Left kidney (tissue), 8 donors: ENCODE measurements at places on chromosomes 13 and 19.

DNA sequence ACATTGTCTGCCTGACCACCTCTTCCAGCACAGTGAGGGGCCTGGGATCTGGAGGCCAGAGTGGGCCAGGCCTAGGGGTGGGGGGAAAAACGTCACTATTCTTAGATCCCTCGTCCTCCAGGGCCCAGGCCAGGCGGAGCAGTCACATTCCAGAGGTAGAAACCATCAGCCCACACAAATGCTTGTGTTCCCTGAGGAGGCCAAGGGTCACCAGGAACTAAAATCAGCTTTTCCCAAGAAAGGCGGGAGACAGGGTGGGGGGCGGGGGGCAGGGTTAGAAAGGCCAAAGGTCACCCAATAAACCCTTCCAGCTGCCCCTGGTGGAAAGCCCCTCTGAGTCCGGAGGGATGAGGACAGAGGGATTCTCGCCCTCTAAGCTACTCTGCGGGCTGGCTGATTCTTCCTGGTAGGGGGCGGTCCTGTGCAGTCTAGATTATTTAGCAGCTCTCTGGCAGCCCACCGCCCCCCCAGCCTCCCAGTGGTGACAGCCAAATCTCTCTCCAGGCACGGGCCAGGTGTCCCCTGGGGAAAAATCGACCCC lies 23.5 kb upstream of the CCL25 start:
- DNase-seq = peak; percentile 49

DNA sequence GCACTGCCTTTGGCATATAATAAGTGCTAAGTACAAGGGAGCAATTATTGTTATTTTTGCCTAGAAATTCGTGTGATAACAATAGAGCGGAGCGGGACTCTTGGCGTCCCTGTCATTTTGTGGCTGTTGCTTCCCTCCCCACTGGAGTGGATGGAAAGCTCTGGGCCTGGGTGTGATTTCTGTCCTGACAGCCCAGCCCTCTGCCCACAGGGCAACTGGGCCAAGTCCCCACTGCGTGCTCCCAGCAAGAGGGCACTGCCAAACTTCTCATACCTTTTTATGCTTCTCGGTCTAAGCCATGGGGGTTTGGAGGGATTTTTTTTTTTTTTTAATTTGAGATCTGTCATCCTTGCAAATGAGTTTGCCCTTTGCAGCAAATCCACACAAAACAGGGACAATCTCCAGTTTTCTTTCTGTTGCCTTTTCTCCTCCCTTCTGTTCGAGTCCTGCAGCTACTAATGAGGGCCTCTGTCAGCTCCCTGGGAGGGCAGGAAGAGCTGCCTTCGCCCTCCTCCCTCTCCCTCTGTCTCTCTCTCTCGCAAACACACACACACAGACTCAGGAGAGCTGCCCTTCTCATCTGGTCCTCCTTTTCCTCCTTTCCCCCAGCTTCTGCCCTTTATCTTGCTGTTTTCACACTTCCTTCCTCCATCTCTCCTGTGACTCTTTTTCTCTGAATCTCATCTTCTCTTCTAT lies 103.9 kb downstream of the DNAJC15 start:
- no peak for DNase-seq

- no peak for DNase-seq
Observed at GRCh38 chr19:18009412-18010066, 1.6 kb downstream of the ARRDC2 start.

DNA sequence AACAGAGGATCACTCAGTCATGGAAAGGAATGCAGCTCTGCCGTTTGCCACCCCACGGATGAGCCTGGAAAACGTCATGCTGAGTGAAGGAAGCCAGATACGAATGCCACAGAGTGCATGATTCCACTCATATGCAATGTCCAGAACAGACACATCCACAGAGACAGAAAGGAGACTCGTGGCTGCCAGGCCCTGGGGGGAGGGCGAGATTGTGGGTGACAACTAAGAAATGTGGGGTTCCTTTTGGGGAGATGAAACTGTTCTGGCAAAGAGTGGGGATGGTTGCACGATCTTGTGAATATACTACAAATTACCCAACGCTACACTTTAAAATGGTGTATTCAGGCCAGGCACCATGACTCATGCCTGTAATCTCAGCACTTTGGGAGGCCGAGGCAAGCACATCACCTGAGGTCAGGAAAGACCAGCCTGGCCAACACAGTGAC lies 27.2 kb upstream of the NAPA start:
- no peak for DNase-seq

DNA sequence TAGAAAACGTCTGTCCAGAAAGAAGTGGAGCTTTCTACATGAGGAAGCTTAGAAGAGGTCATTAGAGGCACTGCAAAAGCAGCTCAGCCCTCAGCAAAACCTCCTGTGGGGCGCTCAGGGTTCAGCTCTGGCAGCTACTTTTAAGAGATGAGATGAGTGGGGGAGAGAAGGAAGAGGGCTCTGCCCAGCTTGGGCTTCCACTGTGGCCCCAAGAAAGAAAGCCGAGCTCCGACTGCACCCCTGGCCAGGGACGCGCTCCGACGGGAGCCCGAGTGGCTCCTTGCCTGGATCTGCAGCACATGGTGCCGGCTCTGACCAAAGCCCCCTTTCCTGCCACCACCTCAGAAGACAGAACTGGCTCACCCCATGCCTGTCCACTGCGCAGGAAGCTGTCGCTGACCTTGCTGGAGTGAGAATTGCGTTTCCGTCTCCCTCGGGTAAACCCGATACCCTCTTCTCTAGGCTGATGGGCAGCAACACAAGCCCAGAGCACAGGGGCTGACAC lies 36.4 kb downstream of the NAXD start:
- DNase-seq = no peak

DNA sequence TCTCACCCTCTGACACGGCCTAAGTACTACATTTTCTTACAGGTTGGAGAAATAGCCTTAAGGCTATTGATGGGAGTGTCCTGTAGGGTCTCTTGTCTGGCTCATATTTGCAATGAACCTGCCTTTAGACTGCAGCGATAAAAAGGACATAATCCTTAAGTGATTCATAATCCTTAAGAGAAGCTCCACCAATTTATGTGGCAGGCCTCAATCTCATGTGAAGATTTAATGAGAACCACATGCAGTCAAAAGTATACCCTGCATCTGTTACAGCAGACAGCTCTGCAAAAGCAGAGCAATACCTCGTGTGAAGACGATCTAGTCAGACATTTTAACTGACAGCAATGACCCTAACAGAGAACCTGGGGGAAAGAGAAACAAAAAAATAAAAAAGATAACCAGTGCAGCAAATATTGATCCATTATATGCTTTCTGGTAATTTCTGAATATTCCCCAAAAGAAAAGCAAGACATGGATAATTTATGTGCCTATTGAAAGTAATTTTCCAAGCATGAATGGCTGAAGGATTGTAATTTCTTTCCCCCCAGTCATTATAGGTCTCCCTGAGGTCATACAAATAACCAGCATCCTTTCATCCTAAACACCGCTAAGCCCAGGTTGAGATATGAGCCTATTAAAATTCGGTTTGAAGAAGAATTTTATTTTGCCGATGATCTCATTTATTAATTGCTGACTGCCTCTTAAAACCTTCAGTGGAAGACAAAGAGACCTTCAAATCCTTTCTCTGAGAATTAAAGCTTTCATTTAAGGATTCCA lies 321.8 kb upstream of the NBEA start:
- DNase-seq = no peak

DNA sequence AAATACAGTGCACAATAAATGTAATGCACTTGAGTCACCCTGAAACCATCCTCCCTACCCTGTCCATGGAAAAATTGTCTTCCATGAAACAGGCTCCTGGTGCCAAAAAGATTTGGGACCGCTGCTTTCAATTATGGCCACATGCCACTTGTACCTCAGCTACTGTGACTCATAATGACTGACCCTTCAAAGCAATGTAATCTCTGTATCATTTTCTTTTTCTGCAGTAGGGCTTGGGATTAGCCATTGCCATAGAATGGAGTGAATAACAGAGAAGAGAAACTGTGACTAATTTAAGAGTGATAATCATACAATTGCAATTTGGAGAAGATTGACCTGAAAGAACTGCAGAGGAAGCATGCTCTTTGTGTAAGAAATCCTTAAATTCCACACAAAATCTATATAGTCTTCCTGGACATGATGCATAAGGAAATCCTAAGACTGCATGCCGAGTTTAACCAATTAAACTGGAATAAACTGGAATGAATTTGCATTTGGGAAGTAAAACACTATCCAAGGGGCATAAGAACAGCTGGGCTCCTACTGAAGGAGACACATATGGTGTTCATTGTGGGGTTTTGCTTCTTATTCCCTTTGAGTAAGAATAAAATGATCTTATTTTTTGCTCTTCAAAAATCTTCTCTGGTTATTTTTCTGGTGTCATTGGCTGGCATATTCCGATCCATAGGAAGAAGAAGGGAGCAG lies 59.5 kb upstream of the SLC7A1 start:
- no peak for DNase-seq

DNA sequence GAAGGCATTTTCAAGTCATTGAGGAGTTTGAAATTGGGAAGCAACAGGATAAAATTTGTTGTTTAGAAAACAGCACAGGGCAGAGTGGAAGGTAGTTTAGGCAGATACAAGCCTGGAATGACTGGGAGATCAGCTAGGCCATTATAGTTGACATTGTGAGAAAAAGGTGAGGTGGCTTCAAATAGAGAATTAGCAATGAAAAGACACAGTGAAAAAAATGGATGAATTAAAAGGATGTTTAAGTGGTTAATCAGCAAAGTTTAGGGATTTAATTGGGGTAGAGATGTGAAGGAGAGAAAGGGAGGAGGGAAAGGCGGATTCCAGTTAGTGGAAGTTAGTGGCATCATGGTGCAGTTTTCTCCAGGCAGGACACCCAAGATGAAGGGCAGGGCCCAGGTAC lies 570.5 kb upstream of the GPC6 start:
- DNase-seq = no peak

- DNase-seq = peak; percentile 28
Observed at GRCh38 chr13:42649831-42650230, 75.9 kb downstream of the TNFSF11 start.

GRCh38 chr13:103003631-103004030 lies 62.6 kb downstream of the SLC10A2 start:
- DNase-seq = no peak

DNA sequence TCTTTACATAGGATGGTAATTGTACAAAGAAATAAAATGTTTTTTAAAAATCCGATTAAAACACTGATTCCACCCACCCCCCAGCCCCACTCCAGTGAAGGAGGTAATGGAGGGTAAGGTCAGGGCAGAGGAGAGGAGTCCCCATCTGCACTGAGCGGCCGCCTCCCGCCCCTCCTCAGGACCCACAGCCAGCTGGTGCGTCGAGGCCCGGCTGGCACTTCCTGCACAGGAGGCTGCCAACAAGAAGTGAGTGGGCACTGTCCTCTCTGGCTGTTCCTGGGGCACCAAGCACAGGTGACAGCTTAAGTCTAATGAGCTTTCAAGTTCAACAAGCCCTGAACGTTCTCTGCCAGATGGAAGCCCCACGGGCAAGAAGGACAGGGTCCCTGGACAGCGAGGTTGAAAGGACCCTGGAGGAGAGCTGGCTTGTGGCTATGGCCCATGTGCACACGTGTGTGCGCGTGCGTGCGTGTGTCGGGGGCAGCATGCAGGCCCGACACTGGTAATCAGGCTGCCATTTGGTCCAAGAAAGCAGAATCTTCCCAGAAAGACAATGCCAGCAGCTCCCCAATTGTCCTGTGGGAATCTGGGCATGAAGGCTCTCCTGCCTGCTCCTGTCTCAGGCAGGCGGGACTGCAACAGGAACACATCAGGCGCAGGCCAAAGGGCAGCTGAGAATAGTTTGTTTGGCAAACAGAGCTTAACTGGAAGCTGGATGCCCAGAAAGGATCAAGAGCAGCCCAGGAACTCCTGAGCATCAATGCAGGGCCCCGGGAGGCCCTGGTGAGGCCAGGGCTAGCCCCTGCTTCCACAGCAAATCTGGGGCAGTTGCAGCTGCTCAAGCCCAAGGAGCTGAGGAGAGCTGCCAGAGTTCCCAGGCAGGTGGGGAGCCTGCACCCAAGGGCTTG lies 15.1 kb upstream of the EPHX3 start:
- no peak for DNase-seq

GRCh38 chr13:42001580-42001979 lies 40.7 kb upstream of the VWA8 start:
- peak; percentile 37 for DNase-seq

DNA sequence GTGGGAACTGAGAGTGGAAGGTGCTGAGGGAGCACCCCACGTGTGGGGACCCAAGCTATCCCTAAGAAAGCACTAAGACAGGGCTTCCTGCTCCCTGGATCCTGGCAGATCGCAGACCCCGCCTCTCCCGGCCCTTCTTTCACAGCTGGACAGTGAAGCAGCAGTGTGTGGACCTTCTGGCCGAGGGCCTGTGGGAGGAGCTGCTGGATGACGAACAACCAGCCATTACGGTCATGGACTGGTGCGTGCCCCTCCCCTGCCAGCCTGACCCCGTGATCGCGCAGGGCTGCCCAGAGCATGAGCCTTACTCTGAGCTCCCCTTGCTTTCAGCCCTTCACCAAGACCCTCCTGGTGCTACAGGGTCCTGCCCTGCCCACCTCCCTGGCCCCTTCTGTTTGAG lies 2.3 kb downstream of the NCCRP1 start:
- DNase-seq = peak; percentile 73

GRCh38 chr13:35765366-35765765 lies 288.9 kb upstream of the MAB21L1 start:
- no peak for DNase-seq

GRCh38 chr13:45447050-45447661 lies 17.6 kb upstream of the COG3 start:
- no peak for DNase-seq

DNA sequence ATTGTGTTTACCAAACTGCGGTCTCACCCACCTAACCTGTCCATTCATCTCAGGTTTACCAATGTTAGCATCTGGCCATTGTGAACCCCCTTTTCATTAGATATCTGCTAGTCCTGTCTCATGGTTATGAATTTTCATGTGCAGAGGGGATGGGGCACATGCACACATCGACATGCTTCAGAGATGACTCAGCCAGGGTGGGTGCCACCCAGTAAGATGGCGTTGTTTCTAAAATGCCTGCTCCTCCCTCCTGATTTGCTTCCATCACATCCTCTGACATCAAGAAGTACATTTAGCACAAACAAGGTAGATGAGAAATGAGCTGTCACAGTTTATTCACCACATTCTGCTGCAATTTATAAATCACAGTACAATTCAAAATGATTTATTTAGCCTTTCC lies 51.3 kb downstream of the GPALPP1 start:
- no peak for DNase-seq

DNA sequence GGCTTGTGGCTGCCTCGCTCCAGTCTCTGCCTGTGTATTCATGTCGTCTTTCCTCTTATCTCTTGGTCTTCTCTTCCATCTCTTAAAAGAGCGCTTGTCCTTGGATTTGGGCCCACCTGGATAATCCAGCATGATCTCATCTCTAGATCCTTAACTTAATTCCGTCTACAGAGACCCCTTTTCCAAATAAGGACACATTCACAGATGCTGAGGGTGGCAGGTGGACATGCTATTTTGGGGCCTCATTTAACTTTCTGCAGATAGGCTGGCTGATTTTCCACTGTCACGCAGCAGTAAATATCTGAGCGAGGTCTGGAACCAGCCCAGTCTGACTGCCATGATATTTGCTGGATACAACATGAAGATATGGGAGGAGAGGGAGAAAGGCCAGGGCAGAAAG lies 41.5 kb upstream of the TSHZ3 start:
- no peak for DNase-seq

- DNase-seq = no peak
Observed at GRCh38 chr19:30229525-30230174, 142.5 kb upstream of the ZNF536 start.

- no peak for DNase-seq
Observed at GRCh38 chr13:106484537-106485193, 50.8 kb downstream of the EFNB2 start.
